Esophagus squamous epithelium (tissue), 5 donors: ENCODE measurements at places on chromosomes 7 and 10.

- no peak for DNase-seq
These were observed 203.2 kb upstream of the PPP2R2D start for GRCh38 chr10:131697476-131698128.

- DNase-seq: no peak
These were observed 107.7 kb upstream of the FZD1 start for GRCh38 chr7:91156316-91157185.

DNA sequence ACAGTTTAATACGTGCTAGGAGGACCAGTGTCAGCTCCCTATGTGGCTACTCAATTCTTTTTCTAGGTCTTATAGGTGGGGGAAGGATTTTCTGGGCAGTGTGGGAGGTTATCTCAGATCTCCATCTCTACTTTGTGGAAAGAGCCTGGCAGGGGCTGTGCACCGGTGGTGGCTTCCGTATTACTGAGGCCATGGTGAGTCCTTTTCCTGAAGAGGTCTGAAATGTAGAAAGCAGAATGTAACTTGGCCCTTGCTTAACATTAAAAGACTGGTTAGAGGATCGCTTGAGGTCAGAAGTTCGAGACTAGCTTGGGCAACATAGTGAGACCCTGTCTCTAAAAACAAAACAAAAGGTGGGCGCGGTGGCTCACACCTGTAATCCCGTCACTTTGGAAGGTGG lies 2.7 kb upstream of the TPST1 start:
- DNase-seq: no peak

DNA sequence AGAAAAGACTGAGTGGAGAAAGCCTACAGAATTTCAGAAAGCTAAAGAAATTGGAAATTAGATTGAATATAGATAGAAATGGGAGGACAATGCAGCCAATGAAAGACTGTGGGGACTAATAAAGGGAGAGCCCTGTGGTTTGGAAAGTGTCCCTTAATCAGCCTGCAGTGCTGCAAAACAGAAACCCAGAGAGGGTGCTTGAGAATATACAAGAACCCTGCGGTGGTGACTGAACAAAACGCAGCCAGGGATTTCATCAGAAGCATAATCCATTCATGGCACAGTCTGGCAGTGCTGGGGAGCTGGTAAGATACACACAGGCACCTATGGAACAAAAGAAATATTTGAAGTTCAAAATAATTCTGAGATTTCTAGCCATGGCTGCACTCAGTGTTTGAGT lies 19.1 kb downstream of the CEP41 start:
- no peak for DNase-seq

DNA sequence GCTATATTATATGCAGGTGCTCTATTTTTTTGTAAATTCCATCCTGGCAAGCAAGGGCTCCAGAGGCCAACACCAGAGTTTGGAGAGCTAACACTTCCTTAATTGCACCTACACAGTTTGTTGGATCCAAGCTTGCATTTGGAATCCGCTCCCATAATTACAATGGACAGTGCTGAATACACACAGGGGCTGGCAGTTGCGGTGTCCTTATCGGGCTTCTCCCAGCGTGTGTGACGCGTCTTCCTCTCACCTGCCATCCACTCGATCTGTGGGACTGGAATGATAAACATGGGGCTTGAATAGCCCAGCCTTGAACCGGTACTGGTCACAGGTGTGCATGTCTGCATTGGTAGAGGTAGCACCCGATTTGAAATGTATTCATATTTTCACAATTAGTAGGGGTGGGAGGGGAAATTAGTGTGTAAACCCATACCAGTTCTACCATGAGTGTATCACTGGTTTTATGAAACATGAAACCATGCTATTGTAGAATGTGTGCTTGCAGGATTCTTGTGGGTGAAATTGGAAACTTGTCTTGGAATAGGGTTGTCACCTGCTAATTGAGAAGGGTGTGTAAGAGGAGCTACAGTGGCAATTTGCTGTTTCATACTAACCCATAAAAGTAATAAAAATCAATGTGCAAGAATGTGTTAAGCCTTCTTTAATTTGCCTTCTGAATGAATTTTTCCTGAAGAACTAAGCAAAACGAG lies 316.5 kb downstream of the WDR11 start:
- no peak for DNase-seq

GRCh38 chr7:129334473-129334872 lies 99.8 kb upstream of the STRIP2 start:
- no peak for DNase-seq

DNA sequence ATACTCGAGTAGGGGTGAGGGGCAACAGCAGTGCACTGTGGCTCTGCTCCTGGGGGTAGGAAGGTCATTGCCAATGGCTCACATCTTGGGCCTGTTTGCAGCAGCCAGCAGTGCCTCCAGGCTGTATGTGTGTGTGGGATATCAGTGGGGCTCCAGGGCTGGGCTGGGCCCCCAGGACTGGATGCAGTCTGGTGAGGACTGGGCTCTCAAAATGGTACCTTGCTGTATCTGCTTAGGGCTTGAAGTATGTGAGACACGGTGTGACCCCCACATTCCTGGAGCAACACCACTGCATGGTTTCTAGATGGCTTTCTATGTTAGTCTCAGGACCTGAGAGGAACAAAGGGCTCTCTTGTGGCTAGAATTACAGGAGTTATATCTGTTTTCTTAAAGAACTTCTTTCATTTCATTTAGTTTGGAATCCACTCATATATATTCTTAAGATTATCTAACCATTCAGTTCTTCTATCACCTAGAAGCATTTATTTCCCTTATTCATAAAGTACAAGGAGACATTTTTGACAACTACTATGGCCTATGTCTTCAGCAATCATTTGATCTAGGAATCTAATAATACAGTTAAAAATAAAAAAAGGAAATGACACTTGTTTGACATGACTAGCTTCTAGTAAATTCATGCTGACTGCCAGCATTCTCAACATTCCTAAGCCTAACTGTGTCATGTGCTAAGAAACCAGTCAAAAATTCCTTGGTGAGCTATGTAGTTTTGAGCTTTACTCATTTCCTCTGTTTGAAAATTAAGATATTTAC lies 443.2 kb upstream of the SEMA3A start:
- DNase-seq: no peak

GRCh38 chr10:69056129-69056528 lies 31.8 kb upstream of the SRGN start:
- no peak for DNase-seq

GRCh38 chr7:77738871-77739270 lies 42.6 kb downstream of the RSBN1L start:
- DNase-seq: no peak

- no peak for DNase-seq
These were observed 596.6 kb downstream of the SDK1 start for GRCh38 chr7:3897430-3898372.

DNA sequence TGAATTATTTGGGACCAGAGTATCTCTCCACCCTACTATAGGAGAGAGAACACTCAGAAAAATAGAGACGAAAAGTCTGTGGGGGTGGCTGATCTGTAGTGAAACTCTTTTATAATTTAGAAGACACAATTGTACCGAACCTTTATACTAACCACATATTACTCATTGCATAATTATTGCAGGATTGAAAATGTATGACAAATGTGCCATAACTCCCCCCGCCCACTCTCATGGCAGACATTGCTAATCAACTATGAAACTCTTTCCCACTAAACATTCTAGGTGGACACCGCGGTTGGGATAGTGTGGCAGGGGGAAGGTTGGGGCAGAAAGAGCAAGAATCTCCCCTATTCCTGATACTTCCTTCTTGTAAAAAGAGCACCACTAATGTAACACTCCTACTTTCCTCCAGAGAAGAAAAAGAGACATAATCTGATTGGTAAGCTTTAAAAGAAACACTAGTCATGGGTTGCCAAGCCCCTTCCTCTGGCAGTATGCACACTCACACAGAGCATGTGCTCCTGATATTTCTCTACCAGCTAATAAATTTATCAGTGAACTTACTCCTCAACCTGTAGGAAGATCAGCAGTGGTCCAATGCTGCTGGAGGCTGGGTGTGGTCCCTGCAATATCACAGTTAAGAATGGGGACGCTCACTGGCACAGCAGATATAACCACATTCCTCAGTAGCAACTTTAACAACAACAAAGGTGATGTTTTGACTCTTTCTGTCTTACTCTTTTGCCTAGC lies 18.7 kb upstream of the ARID5B start:
- no peak for DNase-seq

DNA sequence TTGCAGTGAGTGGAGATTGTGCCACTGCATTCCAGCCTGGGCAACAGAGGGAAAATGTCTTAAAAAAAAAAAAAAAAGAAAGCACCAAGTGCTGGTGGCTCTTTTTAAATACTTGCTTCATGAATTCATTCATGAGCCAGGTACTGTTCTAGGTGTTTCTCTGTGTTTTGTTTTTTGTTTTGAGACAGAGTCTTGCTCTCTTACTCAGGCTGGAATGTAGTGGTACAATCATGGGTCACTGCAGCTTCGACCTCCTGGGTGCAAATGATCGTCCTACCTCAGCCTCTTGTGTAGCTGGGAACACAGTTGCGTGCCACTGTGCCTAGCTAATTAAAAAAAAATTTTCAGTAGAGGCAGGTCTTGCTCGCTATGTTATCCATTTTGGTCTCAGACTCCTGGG lies 5.3 kb downstream of the STOX1 start:
- DNase-seq: no peak

DNA sequence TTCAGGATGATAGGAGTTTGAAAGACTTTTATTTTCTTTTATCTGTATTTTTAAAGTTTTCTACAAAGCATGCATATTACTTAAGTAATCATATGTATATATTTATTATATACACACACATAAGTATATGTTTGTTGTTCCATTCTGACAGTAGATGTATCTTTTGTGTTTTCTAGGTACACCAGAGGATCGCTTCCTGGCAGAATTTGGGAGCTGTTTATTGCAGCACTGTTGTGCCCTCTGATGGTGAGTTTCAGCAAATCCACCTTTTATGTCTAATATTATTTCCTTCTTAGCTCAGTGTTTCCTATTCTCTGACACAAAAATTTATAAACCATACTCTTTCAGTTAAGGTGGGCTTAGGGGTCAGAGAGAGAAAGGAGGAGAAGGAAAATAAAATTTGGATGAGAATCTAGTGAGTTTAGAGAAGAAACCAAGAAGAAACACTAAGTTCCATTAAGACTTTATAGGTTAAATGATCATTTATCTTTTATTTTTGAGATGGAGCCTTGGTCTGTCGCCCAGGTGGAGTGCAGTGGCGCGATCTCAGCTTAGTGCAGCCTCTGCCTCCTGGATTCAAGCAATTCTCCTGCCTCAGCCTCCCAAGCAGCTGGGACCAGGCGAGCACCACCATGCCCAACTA lies 59.2 kb upstream of the OIT3 start:
- DNase-seq: no peak

GRCh38 chr10:94062611-94063010 lies 68.9 kb downstream of the PLCE1 start:
- DNase-seq: no peak

- DNase-seq: no peak
These were observed 579.4 kb downstream of the SDK1 start for GRCh38 chr7:3880228-3880987.

DNA sequence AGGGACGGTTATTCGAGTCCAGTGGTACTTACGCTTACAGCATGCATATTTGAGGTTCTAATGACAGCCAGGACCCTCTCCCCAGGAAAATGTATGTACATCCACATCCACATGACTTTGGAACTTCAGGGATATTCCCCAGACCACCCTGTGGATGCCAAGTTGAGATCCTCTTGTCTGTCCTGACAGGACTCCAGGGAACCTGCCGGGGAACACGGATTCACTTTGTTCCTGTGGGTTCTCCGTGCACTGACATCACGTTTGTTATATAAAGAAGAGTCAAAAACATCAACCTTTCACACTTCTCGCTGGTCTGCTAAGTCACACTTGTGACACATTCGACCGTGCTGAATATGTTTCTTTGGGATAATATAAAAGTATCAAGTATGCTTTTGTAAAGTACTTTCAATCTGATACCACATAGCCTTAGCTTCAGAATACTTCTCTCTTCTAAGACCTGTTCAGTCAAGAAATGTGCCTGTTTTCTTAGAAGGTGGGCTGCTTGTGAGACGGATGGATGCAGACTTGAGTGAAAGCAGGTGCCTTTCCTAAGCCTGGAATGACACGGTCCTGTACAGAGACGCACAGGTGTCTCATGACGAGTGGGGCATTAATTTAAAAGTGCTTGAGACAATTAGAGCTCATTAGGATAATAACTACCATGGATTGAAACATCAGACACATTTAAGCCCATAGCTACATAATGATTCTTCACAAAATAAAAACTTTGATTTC lies 38.7 kb downstream of the CALML5 start:
- no peak for DNase-seq

DNA sequence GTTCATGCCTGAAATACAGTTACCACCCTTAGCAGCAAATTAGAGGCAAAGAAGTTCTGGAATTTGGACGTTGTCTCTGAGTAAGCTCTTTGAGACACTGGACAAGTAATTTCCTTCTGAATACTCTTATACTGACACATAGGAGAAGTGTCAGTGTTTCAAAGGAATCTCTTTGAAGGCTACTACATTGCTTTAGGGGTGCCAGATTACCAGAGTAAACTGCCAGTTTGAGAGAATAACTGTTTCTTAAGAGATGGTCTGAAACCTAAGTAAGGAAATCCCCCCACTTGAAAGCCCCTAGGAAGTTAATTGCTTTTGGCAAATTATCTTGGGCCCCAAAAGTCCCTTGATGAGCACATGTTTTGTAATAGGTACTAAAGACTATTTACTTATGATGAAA lies 3.4 kb downstream of the FAS start:
- no peak for DNase-seq

- no peak for DNase-seq
These were observed 727 bp upstream of the PDSS1 start for GRCh38 chr10:26696786-26697162.

GRCh38 chr7:50555594-50556140 lies 9.5 kb downstream of the DDC start:
- no peak for DNase-seq
